ENCODE measurements at places on chromosomes 6 and 20.

GRCh38 chr20:19609642-19610223 lies 148.3 kb upstream of the RIN2 start:
- no peak for DNase-seq

DNA sequence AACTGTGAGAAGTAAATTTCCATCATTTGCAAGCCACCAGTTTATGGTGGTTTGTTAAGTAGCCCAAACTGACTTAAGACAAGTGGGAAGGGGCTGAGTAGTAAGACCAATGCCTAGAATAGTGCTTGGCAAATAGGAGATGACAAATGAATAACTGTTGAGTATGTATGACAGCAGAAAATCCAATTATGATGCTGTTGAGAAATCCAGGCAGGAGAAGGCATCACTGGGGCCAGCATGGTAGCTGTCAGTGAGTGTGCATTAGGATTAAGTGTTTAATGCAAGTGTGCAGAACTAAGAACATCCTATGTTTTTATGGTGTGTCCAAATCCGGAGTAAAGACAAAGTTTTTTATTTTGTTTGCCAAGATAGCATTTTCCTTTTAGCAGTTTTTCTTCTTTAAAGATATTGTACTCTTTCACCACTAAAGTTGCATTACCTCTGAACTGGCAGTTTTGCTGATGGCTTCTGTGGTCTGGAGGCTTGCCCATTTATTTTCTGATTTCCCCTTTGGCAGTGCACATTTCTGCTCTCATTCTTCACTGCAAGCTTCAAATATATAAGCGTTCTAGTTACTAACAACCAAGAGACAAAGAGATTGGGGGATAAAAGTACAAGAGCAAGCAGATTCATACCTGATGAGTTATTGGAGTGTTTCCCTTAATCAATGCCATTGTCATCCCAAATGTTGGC lies 289.7 kb downstream of the KCNQ5 start:
- DNase-seq, result no peak

DNA sequence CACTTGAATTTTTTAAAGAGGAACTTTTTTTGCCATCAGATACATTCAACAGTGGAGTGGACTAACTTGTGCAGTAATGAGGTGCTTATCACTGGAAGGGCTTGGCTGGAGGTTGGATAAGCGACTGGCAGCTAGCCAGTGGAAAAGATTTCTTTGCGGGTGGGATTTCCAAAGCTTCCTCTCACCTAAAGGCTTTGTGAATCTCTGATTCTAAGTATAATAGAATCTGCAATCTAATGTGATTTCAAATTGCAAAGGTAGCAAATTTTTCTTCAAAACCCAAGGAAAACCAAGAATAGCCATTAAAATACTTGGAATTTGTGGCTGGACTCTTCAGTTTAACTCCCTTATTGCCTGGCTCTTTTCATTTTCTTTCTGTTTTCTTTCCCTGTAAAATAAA lies 460.4 kb upstream of the MARCKS start:
- no peak for DNase-seq

GRCh38 chr6:37487591-37488380 lies 11.9 kb downstream of the CCDC167 start:
- DNase-seq, result no peak

GRCh38 chr6:80478030-80478429 lies 371.6 kb downstream of the BCKDHB start:
- DNase-seq, result no peak

- DNase-seq, result no peak
Observed at GRCh38 chr6:96926425-96926824, 1.9 kb downstream of the KLHL32 start.

- no peak for DNase-seq
Observed at GRCh38 chr20:34512955-34513419, 3.2 kb upstream of the DYNLRB1 start.

GRCh38 chr6:39702265-39702664 lies 22.9 kb downstream of the KIF6 start:
- DNase-seq, result no peak

DNA sequence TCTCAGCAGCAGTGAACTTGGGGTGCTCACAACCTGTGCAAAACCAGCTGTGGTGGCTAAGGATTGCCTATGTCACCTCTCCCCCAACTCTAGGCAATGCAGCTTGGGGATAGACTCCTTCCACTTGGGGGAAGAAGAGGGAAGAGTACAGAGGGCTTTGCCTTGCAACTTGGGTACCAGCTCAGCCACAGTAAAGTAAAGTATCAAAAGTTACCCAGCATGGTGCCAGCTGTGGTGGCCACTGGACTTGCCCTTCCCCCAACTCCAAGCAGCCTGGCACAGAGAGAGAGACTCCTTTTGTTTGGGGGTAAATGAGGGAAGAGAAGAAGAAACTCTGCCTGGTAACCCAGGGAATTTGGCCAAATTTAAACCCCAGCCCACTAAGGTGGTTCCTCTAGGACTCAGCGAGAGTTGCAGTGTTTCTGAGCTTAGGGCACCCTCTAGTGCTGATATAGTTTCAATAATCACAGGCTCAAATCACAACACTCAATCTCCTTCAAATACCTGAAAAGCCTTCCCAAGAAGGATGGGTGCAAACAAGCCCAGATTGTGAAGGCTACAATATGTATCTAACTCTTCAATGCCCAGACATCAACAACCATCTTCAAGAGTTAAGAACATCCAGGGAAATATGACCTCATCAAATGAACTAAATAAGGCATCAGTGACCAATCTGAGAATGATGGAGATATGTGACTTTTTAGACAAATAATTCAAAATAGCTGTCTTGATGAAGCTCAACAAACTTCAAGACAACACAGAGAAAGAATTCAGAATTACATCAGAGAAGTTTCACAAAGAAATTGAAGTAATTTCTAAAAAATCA lies 7.6 kb upstream of the DEFB129 start:
- DNase-seq, result no peak

DNA sequence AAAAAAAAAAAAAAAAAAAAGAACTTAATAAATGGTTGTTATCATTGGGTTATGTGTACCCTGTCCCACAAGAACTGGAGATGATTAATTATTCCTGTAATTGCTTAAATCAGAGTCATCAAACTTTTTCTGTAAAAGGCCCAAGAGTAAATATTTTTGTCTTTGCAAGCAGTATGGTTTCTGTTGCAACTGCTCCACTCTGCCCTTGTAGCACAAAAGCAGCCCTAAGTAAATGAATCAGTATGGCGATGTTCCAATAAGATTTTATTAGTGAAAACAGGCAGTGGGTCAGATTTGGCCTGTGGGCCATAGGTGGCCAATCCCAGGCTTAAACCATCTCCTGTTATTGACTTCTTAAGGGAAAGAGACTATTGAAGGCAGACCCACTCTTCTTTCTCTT lies 252.7 kb downstream of the TSHZ2 start:
- DNase-seq, result no peak

- no peak for DNase-seq
Observed at GRCh38 chr6:15352220-15352619, 106.4 kb downstream of the JARID2 start.

DNA sequence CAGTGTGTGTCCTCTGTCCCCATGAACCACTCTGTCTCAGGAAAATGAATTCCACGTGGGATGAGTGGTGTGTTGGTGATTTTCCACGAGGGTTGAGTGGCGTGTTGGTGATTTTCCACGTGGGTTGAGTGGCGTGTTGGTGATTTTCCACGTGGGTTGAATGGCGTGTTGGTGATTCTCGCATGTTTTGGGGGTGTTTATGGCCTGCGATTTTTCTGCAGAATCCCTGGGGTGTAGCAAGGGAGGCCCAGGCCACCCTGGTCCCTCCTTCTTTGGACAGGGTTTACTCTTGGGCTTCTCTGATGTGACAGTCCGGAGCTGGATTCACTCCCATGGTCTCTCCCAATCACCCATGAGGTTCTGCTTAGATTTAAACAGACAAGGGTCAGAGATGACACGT lies 90.6 kb upstream of the FRMD1 start:
- DNase-seq, result no peak

DNA sequence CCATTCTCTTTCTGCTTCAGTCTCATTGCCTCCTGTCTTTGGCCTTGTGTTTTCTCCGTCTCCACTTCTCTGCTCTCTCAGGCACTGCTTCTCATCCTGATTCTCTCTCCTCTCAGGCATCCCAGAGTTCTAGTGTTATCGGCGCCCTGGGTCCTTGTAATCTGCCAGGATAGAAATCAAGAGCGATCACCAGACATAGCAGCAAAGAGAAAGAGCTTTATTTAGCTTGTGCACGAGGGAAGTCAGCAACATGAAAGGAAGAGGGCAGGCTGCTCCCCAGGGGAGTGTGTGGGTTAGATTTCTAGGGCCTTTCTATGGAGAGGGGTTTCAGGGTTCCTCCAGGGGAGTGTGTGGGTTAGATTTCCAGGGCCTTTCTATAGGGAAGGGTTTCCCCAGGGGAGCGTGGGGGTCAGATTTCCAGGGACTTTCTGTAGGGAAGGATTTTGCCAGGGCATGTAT lies 32.5 kb downstream of the SUN5 start:
- DNase-seq, result no peak

DNA sequence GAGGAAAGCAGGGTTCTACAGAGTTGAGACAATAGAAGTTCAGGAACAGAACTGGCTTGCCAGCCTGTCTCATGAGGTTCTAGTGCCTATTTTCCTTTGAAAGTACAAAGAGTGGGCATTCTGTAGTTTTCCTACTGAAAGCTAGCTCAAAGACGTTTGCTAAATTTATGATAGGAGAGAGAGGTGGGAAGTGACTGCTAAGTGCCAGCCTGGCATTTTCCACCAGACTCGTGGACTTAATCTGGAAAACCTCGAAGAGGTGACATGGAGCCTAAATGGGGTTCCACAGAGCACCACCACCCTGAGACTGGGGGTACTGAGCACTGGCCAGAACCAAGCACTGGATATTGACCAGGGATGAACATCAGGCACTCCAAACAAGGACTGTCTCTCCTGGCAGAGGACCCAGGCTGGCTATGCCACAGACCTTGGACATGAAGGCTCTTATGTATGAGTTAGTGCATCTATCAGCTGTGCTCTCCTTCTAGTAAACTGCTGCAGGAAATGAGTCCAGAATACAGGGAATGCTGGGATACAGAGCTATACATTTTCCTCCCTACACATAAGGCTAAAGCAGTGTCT lies 7.1 kb downstream of the PEX6 start:
- DNase-seq, result no peak

DNA sequence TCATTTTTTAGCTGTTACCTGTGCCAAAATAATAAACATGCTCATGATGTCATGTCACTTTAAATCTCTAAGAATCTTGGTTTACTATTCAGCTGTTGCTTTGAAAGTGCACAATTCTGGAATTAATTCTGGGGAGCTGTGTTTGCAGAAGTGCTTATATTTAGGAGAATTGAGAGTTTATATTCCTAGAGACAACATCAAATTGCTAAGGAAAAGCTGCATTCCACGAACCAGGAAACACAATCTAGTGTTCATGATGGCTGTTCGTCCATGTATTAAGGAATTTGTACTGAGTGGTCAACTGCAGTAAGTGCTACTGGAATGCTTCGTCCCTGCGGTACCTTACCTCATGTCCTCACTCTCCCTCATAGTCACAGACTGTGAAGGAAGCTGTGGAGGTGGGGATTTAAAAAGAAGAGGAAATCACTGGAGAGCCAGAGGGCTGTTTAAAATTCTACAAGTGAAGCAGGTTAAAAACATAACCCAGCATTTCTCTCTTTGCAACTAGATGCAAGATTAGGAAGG lies 161.0 kb downstream of the TRMT11 start:
- no peak for DNase-seq

- no peak for DNase-seq
Observed at GRCh38 chr20:3222635-3223600, 13.6 kb downstream of the ITPA start.

DNA sequence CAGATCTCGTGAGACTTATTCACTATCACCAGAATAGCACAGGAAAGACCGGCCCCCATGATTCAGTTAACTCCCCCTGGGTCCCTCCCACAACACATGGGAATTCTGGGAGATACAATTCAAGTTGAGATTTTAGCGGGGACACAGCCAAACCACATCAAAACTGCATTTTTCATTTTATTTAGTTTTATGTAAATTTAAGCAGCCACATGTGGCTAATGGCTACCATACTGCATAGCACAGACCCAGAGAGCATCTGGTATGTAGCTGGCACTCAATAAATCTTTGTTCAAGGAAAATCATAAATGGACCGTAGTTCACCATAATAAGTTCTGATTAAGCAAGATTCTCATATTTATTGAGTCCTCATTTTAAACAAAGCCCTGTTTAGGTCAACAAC lies 15.3 kb downstream of the GFOD1 start:
- DNase-seq, result no peak

DNA sequence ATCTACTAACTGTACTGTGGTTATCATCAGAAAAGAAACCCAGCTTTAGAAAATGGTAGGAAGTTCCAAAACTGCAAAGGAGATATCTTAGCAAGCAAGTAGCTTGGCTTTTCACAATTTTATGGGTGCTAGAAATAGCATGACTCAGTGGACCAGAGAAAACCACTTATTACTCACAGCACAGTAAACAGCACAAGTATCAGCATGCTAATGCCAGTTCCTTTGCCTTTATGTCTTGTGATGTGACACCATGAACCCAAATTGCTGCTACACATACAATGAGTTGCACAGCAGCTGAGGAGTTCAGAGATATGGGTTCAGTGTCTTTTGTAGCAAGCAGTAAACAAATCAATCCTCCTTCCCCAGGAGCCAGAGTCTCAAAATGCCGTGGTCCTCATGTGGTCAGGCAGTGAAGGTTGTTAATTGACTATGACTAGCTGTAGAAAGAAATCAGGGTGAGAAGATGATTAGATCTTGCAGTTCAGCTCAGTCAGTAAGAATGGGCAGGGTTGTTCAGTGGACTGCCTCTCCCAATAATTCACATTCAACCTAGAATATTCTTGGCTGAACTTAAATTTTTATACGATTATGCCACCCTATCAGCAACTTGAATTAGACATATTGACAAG lies 73.3 kb downstream of the OPRM1 start:
- no peak for DNase-seq

GRCh38 chr6:142783499-142783898 lies 161.5 kb downstream of the HIVEP2 start:
- no peak for DNase-seq

GRCh38 chr20:20103486-20103885 lies 51.2 kb downstream of the CFAP61 start:
- no peak for DNase-seq
